ENCODE measurements at places on chromosomes 7 and 10.

GRCh38 chr7:120842121-120842621 is 15.8 kb downstream of the TSPAN12 start:
- no peak for DNase-seq

DNA sequence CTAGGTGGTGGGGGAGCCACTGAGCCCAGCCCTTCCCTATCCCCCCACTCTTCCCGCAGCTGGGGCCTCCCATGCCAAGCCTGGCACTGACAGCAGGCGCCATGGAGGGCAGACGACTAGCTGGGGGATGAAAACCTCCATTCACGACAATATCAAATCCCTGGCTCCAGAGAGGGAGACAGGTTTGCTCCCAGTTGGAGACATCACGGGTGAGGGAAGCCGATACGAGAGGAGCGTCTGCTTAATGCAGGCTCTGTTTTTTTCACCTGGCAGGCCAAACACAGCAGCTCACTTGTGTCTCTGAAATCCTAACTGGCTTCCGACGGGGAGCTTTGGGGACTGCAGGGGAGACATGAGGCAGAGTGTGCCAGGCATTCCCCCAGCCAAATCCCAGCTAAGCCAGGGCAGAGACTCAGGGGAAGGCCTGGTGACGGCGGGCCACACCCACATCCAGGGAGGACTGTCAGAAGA is 307.4 kb upstream of the ZMIZ1 start:
- no peak for DNase-seq

DNA sequence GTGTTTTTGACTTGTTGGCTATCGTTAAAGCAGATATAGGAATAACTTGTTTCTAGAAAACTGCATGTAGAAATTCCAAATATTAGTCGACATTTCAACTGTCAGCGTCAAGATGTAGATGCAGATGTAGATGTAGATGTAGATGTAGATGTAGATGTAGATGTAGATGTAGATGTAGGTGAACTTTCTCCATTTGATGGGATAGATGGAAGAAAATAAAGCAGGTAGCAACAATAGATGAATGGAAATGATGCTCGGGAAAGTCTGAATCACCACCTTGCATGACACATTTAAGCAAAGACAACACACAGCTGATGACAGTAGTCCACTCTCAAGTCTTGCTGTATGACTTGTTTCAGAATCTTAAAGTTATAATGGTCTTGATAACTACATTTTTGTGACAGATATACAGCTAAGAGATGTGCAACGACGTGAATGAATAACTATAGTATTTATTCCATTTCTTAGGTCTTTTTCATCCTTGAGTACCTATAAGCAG is 53.5 kb downstream of the SND1 start:
- DNase-seq: no peak

- no peak for DNase-seq
These were observed 598.1 kb downstream of the SH2D4B start for GRCh38 chr10:81135851-81136250.

DNA sequence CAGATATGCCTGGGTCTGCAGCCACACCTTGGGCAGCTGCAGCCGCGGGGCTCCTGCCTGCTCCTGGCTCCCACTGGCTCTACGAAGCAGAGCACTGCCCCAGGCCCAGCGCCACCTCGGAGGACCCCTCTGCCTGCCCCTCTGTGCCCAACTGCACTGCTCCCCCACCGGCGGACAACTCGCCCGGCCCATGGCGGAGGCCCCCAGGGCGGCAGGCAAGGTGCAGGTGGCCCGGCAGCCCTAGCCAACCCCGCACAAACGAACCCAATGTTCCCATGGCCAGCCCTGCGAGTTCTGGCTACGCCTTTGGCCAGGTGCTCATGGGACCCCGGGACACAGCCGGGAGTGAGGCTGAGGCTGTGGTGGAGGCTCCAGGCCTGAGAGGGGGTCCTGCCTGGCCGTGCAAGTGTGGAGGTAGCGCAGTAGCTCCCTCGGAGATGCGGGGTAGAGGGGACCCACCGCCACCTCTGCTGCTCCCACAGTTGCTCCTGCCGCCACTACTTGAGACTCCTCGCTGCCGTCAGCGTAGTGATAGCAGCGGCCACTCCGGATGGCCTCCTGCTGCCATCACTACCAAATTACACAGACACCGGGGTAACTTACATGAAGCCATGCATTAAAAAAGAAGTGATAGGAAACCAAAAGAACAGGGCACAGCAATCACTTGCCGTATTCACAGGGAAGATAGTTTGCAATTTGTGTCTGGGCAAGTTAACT is 97.3 kb upstream of the SP4 start:
- DNase-seq: no peak

DNA sequence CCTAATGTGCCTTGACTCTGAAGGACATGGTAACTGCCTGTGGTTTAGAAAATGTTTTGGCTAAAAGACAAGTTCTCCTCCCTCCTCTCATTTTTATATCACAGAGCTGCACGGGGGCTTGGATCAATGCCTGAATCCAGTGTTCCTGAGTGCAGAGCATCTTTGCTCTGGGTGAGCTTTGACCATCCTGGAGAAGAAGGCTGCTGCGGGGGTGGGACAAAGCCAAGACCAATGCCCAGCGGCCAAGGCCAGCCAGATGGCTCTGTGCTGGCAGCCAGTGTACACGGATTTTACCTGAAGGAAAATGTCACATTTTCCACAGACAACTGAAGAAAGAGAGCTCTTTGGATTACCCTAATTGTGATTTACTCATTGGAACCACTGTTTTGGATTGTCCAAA is 102.0 kb upstream of the TARP start:
- no peak for DNase-seq

GRCh38 chr7:7918736-7919448 is 49.7 kb upstream of the GLCCI1 start:
- DNase-seq: no peak

DNA sequence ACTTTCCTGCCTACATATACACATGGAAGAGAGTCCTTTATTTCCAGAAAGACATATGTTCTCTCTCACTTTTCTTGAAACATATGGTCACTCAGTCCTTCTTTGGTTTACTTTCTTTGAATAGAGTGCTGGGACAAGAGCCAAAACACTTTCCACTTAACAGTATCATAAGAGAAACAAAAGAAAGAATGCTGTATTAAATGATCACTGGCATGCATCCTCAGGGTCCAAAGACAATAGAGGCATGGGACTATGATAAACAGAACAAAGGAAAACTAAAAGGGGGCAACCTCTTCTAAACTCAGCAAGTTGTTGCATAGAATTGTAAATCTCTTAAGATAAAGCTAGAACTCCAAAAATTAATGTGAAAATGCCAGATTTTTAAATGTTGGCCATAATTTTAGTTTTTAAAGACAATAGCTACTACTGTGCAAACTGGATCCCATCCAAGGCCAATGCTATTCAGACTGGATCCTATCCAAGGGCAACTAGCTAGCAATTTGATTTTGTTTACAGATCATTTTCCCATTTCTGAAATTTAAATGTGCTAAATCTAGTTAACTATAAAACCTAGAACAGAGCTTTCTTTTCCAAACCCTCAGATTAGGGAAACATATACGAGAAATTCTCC is 687.5 kb downstream of the SORCS3 start:
- DNase-seq: no peak

GRCh38 chr7:3087243-3087755 is 43.6 kb upstream of the CARD11 start:
- DNase-seq: no peak

All from WERI-Rb-1 (cell line).